ENCODE measurements at places on chromosomes 1 and 21.

- no peak for DNase-seq
Measured at GRCh38 chr1:231643071-231643934, 16.7 kb downstream of the DISC1 start.

GRCh38 chr1:231189683-231190270 is 27.9 kb downstream of the TRIM67 start:
- DNase-seq = no peak

DNA sequence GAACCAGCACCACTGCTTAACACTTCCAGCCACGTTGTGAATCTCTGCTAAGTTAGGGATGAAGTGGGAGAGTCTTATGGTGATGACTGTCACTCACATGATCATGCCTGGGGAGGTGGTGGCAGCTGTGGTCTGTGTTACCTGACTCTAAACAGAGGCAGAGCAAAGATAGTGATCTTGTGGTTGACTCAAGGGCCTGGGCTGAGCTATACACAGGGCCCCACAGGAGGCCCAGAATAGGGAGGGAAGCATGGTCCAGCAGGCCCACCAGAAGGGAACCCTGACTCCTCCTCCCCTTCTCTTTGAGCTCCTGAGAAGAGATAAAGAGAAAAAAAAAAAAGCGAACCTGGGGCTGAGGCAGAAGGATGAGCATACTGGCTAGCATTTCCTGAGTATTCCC is 55.0 kb downstream of the PLXNA2 start:
- no peak for DNase-seq

- DNase-seq = no peak
Measured at GRCh38 chr21:15281714-15282113, 216.9 kb upstream of the NRIP1 start.

DNA sequence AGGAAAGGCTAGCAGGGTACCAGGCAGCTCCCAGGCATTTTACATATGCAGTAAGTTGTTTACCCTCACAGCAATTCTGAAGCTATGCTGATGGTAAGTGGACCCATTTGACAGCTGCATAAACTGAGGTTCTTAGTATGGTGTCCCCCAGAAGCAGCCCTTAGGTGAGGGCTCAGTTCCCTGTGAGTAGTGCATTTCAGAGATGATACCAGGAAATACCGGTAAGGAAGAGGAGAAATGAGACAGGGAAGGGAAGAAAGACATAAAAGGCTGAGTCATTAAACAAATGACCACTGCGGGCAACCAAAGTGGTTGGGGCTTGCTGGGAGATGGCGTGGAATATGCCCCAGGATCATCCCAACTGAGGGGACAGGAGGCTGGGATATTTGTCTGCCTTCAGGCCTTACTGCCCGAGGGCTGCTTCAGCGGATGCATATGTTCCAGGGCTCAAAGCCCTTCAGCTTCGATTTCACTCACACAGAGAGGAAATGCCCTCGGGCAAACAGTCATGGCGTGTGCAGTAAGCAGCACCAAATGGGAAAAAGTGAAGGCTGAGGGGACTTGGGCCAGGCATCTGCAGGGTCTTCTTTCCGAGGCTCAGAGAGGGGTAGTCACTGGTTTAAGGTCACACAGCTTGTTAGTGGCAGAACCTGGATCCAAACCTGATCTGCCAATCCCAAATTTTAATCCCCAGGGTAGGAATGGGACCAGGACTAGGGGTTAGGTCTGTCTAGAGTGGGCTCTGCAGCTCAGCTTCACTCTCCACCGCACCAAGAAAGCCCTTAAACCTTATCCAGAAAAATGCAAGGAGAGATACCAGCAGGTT is 133.7 kb upstream of the RUNX3 start:
- no peak for DNase-seq

GRCh38 chr1:216462066-216462775 is 39.0 kb upstream of the USH2A start:
- DNase-seq = no peak

- no peak for DNase-seq
Measured at GRCh38 chr21:30924146-30924700, 42.8 kb upstream of the KRTAP11-1 start.

GRCh38 chr1:51922040-51922439 is 43.5 kb upstream of the NRDC start:
- DNase-seq = no peak

GRCh38 chr21:35268817-35269216 is 219.7 kb upstream of the RUNX1 start:
- no peak for DNase-seq

- DNase-seq = no peak
Measured at GRCh38 chr1:108609483-108610049, 49.7 kb downstream of the EEIG2 start.

GRCh38 chr1:14777516-14778506 is 179.3 kb downstream of the KAZN start:
- no peak for DNase-seq

DNA sequence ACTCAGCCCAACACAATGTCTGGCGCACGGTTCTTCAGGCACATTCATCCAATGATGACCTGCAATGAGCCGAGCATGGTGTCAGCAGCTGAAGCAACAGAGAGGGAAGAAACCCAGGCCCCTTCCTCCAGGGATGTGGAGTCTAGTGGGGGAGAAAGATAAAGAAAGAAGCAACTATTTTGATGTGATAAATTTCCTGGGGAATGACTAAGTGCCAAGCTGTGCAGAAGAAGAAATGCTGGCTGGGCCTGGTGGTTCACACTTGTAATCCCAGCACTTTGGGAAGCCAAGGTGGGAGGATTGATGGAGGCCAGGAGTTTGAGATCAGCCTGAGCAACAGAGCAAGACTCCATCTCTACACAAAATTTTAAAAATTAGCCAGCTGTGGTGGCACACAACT is 561.8 kb downstream of the KIF26B start:
- no peak for DNase-seq

DNA sequence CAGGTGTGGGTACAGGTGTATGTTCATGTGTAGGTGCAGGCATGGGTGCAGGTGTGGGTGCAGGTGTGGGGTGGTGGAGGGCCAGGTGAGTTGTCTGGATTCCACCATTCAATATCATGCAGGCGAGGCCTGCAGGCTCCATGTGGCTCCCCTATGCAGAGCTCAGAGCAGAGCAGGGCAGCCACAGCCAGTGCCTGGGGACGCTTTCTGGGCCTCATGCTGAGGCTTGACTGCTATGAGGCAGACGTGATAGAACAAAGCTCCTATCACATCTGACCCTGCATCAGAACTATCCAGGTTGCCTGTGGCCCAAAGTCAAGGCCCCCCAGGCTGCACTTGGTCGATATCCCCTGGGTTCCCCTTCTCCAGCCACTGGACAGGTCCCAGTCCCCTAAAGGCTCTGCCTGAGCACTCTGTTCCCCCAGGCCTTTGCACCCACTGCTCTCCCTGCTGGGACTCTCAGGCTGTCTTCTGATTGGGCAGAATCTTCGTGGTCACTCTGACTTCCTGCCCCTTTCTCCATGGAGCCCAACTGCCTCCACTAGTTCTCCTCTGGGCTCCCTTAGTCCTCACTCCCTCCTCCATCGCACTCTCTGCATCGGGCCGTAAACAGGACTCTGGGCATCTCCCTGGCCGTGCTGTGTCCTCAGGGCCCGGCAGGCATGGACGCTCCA is 78.6 kb upstream of the ACTL8 start:
- no peak for DNase-seq

DNA sequence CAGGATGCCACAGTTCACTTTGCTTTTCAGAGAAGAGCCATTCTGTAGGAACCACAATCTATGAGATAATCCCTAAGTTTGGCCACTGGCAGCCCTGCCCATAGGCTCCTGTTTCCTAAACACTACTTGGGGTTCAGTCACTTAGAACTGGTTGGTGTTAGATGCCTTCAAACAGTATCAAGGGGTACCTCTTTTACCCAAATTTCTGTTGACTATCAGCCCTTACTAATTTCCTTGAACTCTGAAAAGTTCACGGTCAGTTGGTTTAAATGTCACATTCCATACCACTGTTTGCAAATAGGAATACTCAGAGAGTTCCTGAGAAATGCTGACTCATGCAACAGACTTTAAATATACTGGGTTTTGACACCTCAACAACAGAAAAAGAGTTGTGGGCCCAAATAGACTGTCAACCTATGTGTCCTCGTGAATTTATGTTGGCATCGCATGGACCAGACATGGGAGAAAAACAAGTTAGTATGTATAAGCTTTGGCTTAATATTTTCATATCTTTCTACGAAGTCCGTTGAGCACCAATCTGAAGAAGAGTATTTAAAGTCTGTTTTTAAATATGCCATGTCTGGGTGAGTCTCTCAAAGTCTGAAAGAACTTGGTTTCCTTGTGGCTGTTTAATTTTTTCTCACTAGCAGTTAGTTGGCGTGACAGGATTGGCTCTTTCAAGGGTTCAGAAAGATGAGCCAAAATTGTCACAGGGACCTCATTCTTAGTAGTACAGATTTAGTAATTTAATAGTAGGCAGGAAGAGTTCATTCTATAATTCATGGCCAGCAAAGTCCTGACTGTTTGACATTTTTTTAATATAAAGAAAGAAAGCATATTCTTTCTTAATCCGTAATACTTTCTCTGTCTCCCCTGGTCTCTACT is 56.5 kb upstream of the ZNF326 start:
- no peak for DNase-seq

All from activated CD4-positive, alpha-beta T cell treated with anti-CD3 and anti-CD28 coated beads, Interleukin-2, amount 50 U/mL, for 48 hours (primary cell).